Esophagus mucosa (tissue), 1 donor: ENCODE measurements at places on chromosomes 5 and 9.

- no peak for ATAC-seq
Observed at GRCh38 chr5:140420665-140421361, 19.2 kb downstream of the ANKHD1 start.

DNA sequence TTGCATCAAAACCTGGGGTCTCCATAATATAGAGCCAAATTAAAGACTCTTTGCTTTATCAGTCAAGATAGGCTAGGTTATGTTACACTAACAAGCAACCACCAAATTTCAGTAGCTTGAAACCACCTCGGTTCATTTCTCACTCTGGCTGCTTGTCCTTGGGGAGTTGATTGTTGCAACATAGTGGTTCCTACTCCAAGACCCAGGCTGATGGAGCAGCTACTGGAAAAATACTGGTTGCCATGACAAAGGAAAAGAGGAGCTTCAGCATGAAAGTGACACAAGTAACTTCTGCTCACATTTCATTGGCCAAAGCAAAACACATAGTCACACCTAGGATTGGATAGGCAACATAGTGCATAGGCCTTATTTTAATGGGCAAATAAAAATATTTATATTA is 18.5 kb upstream of the RCL1 start:
- no peak for ATAC-seq

DNA sequence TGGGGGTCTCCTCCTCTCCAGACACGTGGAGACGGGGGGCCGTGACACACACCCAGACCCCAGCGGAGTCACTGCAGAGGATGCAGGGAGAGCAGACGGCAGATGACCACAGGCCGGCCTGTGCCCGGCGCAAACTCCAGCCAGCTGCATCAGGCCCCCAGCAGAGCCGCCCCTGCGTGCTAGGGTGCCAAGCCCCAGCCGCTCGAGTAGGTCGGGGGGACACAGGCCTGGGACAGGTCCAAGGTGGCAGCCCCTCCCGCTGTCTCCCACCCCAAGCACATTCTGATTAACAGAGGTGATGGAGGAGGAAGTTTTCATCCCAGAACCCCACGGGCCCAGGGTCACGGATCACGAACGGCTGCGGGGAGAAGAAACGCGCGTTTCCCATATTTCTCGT is 14.4 kb downstream of the NACC2 start:
- no peak for ATAC-seq

- ATAC-seq: peak; percentile 81
Observed at GRCh38 chr9:112112519-112112918, 62.6 kb downstream of the SUSD1 start.

DNA sequence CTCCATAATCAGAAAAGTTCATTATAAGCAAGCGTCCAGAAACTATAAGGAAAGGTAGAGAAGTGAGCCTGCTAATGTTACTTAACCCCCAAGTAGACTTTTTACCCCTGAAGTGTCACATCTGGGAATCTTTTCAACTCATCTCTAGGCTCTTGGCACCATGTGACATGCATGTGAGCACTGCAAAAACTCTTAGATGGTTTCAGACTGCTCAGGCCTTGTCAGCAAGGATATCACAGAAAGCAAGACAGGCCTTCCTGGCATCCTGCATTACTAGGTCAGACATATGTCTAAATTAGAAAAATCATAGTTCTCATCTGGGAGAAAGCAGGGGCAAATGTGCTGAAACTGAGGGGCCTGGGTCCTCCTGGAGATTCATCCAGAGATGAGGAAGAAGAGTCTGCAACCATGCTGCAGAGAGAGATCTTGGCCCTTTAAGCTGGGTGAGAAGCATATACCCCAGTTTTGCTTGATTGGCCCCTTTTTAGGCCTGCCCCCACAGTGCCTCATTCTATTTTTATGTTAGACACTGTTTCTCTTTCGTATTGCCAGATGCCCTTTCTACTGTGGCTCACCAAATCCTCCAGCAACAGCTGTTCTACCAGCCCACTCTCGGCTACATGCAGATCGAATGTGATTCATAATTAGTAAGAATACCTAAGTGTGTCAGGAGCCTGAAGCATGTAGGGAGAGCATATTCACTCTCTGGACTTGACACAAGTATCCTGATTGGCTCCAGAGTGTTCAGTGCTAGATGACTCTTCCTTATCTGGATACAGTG is 19.0 kb downstream of the TMEM8B start:
- peak; percentile 77 for ATAC-seq
